ENCODE measurements at places on chromosomes 5 and 9. TPM values are rescaled to one million over a fixed set of nuclear protein-coding genes. Genes with fewer than 3 reads are reported as not detected.
A peak's percentile ranks its signal among the peaks of the same experiment; 100 is the strongest.

Gene VPS13A
- 21.1 TPM for total RNA-seq

Gene ZFP37
- total RNA-seq = 2.5 TPM

- peaks cover 10% of the 10 kb centered on the region for H3K27me3 ChIP-seq
- no peaks in the 10 kb centered on the region for H3K36me3 ChIP-seq
- DNase-seq = no peak
- H3K4me1 ChIP-seq = no peaks in the 10 kb centered on the region
These were observed 48.4 kb downstream of the MRPL36 start for GRCh38 chr5:1751026-1751863.

GRCh38 chr9:107180206-107180605 is 102.9 kb upstream of the RAD23B start:
- H3K4me1 ChIP-seq = peaks cover 3% of the 10 kb centered on the region
- H3K36me3 ChIP-seq = no peaks in the 10 kb centered on the region
- DNase-seq = no peak

DNA sequence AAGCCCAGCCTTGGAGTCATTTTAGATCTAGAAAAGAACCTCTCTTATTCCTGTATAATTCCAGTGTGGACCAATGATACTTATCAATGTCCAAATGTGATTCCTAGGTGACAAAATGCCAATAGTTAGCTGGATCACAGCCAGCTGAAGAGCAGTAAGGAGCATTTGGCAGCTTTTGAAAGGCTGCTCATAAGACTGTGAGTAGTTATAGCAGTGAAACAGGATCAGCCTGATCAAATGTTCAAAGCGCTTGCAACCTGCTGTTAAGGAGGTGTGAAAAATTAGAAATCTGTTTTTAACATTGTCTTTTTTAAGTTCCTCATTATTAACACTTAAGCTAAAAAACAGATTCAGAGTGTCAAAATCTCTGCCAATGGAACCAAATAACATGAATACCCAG is 85.1 kb downstream of the SSBP2 start:
- no peak overlapping the region for H3K4me3 ChIP-seq
- H3K27me3 ChIP-seq = no peaks in the 10 kb centered on the region
- peaks cover 2% of the 10 kb centered on the region for H3K4me1 ChIP-seq
- no peaks in the 10 kb centered on the region for H3K36me3 ChIP-seq
- no peak for DNase-seq

GRCh38 chr5:17004441-17005106 is 68.5 kb upstream of the MYO10 start:
- no peak overlapping the region for H3K27ac ChIP-seq
- no peak for DNase-seq
- no peaks in the 10 kb centered on the region for H3K27me3 ChIP-seq
- H3K4me1 ChIP-seq = no peaks in the 10 kb centered on the region

DNA sequence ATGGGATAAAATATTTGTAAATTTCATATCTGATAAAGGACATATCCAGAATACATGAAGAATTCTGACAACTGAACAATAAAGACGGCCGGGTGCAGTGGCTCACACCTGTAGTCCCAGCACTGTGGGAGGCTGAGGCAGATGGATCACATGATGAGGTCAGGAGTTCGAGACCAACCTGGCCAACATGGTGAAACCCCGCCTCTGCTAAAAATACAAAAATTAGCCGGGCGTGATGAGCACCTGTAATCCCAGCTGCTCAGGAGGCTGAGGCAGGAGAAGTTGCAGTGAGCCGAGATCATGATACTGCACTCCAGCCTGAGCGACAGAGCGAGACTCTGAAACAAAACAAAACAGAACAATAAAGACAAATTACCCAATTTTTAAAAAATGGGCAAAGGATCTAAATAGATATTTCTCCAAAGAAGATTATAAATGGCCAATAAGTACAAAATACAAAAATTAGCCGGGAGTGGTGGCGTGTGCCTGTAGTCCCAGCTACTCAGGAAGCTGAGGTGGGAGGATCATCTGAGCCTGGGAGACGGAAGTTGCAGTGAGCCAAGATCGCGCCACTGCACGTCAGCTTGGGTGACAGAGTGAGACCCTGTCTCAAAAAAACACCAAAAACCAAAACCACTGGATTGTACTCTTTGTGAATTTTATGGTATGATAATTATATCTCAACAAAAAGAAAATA is 9.6 kb upstream of the NSD1 start:
- no peaks in the 10 kb centered on the region for H3K27me3 ChIP-seq
- H3K27ac ChIP-seq = no peak overlapping the region

- DNase-seq = no peak
- H3K4me3 ChIP-seq = no peak overlapping the region
- no peaks in the 10 kb centered on the region for H3K36me3 ChIP-seq
- H3K27ac ChIP-seq = no peak overlapping the region
- no peaks in the 10 kb centered on the region for H3K4me1 ChIP-seq
- H3K27me3 ChIP-seq = no peaks in the 10 kb centered on the region
These were observed 564.9 kb downstream of the SEMA5A start for GRCh38 chr5:8981016-8981415.

DNA sequence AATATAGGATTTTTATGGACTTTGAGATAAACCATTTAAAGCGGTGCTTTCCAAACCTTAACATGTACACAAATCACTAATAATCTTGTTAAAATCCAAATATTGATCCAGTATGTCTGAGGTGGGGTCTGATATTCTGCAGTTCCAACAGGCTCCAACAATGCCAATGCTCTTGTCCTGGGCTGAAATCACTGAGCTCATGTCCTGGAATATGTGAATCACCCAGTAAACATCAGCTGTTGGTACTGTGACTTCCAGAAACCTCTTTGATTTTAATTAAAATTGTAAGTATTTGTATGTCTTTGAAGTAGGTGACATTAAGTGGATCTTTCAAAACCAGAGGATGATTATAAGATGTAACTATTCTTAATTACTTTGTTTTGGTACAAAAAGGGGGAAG is 52.8 kb upstream of the CAST start:
- H3K4me3 ChIP-seq = no peak overlapping the region
- H3K36me3 ChIP-seq = no peaks in the 10 kb centered on the region
- H3K27me3 ChIP-seq = no peaks in the 10 kb centered on the region
- no peak overlapping the region for H3K27ac ChIP-seq
- no peak for DNase-seq
- no peaks in the 10 kb centered on the region for H3K4me1 ChIP-seq

- no peaks in the 10 kb centered on the region for H3K27me3 ChIP-seq
- no peak overlapping the region for H3K4me3 ChIP-seq
- H3K36me3 ChIP-seq = peaks cover 8% of the 10 kb centered on the region
- H3K4me1 ChIP-seq = peaks cover 2% of the 10 kb centered on the region
- DNase-seq = no peak
These were observed 7.9 kb downstream of the LNPEP start for GRCh38 chr5:96943799-96944198.

Gene TAF1L
- total RNA-seq = not detected

GRCh38 chr9:127786773-127787104 is 905 bp downstream of the CDK9 start:
- no peaks in the 10 kb centered on the region for H3K27me3 ChIP-seq
- peaks cover 25% of the 10 kb centered on the region for H3K4me1 ChIP-seq
- H3K36me3 ChIP-seq = peaks cover 51% of the 10 kb centered on the region
- peak overlapping the region; percentile 92 for H3K4me3 ChIP-seq

- no peaks in the 10 kb centered on the region for H3K36me3 ChIP-seq
- H3K27me3 ChIP-seq = no peaks in the 10 kb centered on the region
- DNase-seq = no peak
- no peak overlapping the region for H3K4me3 ChIP-seq
These were observed 466.8 kb downstream of the DIRAS2 start for GRCh38 chr9:90175865-90176264.

GRCh38 chr9:86217076-86217755 is 42.2 kb downstream of the C9orf153 start:
- DNase-seq = no peak
- H3K36me3 ChIP-seq = no peaks in the 10 kb centered on the region
- no peaks in the 10 kb centered on the region for H3K27me3 ChIP-seq
- no peak overlapping the region for H3K4me3 ChIP-seq
- no peaks in the 10 kb centered on the region for H3K4me1 ChIP-seq

- no peaks in the 10 kb centered on the region for H3K4me1 ChIP-seq
- DNase-seq = no peak
- no peaks in the 10 kb centered on the region for H3K36me3 ChIP-seq
- no peak overlapping the region for H3K27ac ChIP-seq
- H3K27me3 ChIP-seq = no peaks in the 10 kb centered on the region
- no peak overlapping the region for H3K4me3 ChIP-seq
These were observed 138.9 kb downstream of the NTRK2 start for GRCh38 chr9:84808416-84808815.
